ENCODE measurements at places on chromosomes 13 and 19.

DNA sequence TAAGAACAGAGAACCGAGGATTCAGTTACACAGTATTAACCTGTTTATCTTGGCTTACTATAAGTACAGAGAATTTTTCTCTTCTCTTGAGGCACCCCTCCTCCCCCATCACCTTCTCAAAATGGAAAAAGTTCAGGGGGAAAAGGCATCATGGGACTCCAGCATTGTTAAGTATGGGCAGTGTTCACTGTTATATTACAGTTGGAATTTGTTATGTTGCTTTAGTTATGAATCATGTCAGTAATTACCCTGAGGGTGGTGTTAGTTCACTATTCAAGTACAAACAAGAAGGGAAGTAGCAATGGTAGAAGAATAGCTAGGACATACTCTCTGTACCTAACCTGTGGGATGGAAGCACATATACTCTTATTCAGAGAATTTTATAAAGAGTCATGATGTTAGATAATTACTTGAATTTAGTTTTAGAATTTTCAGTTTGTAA is 12.0 kb downstream of the LPAR6 start:
- DNase-seq = peak; percentile 79

GRCh38 chr19:30406220-30407067 is 34.3 kb downstream of the ZNF536 start:
- no peak for DNase-seq

- DNase-seq = peak; percentile 62
These were observed 1596.6 kb downstream of the SLITRK5 start for GRCh38 chr13:89267734-89268133.

DNA sequence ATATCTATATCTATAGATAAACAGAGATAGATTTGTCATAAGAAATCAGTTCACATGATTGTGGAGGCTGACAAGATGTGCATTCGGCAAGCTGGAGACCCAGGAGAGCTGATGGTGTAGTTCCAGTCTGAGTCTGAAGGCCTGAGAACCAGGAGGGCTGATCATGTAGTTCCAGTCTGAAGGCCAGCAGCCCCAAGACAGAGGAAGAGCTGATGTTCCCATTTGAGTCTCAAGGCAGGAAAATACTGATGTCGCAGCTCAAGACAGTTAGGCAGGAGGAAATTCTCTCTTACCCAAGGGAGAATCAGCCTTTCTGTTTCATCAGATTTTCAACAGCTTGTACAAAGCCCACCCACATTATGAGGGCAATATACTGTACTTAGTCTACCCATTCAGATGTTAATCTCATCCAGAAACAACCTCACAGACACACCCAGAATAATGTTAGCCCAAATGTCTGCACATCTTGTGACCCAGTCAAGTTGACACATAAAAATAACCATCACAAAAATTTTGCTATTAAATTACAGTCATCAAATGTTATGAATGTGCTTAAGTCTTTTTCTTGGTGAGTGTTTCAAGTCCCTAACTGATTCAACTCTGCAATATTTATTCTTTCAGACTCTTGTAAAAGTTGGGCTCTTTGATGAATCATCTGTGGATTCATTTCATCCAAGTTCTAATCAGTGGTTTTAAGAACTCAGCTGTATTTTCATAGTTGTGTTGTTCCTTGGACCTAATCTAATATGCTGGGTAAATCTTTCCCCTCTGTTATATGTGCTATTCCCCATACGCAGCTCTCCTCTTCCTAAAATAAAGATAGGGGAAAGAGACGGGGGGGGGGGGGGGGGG is 22.7 kb upstream of the LRCH1 start:
- peak; percentile 46 for DNase-seq

All from astrocyte of the spinal cord (primary cell).